Esophagus muscularis mucosa (tissue), 4 donors: ENCODE measurements at places on chromosomes 3 and 15.

GRCh38 chr3:175108613-175109151 is 249.5 kb downstream of the NAALADL2 start:
- DNase-seq, result no peak

DNA sequence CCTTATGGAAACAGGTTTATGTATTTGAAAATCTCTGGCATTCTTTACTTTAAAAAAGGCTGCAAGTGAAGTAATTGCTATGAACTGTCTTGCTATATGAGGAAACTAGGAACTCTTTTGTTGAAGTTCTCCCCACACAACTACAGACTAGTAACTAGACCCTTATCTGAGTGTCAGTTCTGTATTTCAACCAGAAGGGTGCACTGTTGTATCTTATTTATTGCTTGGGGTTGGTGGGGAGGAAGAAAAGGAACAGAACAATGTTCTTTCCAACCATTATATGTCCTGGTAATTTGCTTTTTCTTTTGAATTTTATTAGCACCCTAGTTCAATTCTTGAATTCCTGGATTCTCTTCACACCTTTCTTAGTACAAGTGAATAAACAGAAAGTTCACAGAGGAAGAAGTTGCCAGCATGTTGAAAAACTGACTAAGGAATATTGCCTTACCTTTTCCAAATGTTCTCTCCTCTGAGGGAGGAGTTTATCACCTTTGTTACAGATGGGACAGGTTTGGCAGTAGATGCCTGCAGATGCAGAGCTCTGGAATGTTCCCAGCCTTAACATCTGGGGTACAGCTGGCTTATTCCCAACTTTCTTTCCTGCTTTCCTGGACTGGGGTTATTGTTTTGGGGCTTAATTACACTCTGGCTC is 162.4 kb upstream of the CFAP20DC start:
- no peak for DNase-seq

DNA sequence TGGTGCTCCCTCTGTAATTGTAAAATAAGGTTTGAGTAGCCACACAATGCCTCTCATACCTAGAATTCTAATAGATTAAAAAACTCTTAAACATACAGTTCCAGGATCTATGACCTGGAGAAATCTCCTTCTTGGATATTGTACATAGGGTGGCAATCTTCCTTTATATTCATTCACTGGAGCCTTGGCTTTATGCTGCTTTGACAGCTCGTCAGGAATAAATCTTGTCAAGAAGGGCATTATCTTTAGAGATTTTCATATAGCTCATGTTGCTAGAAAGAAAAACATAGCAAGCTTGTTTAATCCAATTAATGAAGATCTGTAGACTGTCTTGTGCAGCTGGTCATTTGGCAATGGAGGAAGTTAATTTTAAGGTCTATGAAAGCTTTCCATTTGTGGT is 131.1 kb downstream of the PYDC2 start:
- DNase-seq, result no peak

- DNase-seq, result no peak
These were observed 76.2 kb downstream of the DCUN1D1 start for GRCh38 chr3:182904164-182904563.

DNA sequence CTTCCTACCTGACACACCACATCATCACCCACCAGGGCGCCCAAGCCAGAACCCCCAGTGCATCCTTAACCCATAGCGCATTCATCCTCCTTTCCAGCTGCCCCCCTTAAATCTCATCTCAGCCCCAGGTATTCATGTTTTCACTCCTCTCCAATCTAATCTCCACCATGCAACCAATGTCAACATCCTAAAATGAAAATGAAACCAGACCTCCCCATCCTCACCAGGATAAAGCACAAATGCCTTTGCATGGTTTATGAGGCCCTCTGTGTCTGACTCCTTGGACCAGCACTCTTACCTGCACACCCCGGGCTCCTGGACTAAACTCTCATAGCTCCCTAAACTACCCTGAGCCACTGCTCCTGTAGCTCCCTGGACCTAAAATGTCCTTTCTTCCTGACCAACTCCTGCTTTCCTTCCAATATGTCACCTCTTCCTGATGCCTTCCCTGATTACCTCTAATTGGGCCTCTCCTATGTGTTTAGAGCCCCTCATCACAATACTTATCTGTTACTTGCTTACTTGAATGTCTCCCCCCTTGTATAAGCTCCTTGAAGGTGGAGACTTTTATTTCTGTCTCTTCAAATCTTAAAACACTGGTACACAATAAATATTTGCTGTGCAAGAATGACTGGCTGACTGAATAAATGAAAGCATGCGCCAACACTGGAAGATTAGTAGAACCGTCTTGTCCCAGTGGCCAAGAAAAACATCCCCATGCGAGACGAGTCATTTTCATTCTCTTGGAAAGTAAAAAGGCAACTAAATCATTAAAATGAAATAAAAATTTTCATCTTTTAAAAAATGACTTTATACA is 142.5 kb downstream of the XXYLT1 start:
- DNase-seq, result no peak

- DNase-seq, result no peak
These were observed 126.3 kb upstream of the TMEM108 start for GRCh38 chr3:132911741-132912415.

DNA sequence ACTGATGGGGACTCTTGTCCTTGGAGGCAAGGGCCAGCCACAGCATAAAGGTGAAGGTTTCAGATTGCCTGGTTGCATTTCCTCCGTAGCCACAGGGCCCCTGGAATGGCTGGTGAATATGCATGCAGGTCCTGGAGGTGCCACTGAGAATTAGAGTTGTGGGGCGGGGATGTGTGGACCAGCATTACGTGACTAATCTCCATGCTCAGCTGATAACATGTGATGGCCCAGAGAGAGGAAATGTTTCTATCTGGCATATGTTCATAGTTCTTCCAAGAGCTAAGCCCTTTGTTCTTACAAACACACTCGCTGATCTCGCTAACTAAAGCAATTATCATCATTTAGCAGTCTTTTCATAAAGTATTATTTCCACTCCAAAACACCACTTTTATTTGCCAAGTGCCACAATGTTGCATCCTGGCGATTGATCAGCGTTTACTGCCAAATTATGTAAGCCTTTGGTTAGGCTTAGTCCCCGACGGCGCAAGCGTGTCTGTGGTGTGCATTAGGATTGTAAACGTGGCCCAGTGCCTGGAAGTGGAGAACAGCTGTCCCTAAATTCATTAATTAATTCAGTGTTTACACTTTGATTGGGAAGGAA is 55.9 kb downstream of the CGNL1 start:
- no peak for DNase-seq

DNA sequence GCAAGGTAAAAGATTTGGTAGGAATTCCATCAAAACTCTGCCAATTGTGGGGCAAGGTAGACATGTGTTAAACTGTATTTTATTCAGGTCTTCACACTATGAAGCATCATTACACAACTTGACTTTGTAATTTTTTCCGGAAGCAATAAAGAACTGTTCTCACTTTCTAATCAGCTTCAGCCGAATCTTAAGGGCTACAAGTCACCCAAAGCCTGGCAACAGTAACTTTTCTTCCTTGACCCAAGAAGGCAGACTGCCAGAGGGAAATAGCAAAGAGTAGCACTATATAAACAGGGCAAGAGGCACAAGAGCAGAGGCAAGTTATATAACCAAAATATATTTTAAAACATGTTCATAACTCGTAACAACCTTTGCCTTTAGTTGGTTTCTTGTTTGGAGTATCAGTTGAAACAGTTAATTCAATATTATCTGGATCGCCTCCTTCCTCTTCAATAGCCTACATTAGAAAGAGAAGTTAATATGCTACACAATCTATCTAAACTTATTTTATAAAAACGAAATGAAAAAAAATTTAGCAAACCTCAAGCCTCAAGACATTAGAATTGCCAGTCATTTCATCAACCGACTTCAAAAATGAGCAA is 1.4 kb downstream of the SLTM start:
- no peak for DNase-seq

DNA sequence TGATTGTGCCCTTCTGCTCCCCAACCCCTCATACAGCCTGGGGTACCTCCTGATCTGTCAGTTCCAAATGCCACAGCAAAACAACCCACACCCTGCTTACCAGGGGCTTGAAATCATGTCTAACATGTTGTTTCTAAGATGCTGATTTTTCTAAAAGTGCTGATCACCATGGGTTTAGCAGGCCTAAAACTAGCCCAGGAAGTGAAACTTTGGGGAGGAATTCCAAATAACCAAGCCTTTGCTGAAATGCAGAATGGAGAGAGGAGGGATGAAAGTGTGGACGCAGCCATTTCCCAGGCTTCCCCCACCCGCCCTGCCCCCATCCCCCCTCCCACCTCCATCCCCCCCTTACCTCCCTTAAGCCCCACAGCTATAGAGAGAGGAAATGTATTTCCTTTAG is 2.0 kb upstream of the HRH1 start:
- DNase-seq, result no peak

DNA sequence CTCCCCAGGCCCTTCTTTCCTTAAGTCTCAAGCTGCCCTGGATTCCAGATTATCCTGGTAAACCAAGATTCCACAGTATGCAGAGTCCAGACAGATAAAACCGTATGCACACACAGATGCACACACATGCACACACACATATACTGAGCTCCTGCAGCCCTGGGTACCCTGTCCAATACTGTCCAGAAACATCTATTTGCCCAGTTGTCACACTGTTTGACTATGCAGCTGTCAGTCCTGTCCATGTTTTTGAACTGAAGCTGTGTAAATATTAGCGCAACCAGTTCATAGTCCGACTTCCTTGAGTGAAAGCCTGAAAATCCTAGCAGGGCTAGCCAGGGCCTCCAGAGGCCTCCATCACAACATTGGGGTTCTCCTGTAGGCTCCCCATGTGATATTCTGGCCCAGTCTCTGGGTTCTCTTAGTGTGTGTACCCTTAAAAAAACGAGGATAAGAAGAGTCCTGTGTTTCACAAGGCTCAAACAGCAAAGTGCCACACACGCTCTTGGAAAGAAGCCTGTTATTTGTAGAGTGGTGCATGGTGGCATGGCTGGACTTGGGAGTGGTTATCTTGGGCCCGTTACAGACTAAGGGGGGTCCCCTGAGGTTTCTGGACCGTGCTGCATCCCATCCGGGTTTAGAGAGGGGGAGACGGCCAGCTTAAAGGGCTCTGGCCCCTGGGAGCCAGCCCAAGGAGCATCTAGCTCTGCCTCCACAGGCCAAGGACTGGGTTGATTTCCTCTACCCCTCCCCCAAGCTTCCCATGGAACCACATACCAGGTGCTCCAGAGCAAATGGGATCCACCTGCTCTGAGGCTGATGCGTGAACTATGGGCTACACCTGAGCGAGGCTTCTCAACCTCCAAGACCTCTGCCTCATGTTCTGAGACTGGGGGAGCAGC is 108.3 kb downstream of the IQSEC1 start:
- no peak for DNase-seq
